ENCODE measurements at places on chromosomes 2 and 18.

DNA sequence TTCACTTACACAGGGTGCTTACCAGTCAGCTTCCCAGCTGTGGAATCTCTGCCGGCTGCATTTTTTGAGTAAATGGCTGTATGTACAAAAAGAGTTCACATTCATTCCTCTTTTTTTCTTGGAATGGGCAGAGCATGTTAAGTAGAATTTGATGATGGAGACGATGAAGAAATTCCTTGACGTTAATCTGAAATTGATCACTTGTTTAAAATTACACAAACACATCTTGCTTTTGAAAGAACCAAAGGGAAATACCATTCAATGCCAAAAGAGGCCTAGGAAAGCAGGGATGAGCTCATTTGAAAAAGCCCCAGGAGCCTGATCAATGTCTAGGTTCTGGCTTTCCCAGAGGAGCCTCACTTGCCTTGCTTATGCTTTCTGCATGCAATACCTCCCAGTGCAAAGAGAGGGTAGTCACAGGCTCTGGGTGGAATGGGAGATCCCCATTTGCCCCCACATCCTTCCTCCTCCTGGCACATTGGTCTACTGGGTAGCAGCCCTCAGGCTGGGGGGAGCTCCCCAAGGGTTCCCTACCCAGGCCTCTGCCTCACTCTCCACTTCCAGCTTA, 12.3 kb upstream of the SMAD7 start:
- H3K36me3 ChIP-seq: no peaks in the 10 kb centered on the region
- no peak overlapping the region for H3K27ac ChIP-seq
- no peak overlapping the region for H3K4me3 ChIP-seq
- no peaks in the 10 kb centered on the region for H3K27me3 ChIP-seq
- peaks cover 21% of the 10 kb centered on the region for H3K4me1 ChIP-seq

GRCh38 chr18:77069931-77070330, 62.7 kb downstream of the MBP start:
- no peak overlapping the region for H3K4me3 ChIP-seq
- H3K27ac ChIP-seq: no peak overlapping the region
- no peak for DNase-seq
- no peaks in the 10 kb centered on the region for H3K36me3 ChIP-seq
- H3K27me3 ChIP-seq: no peaks in the 10 kb centered on the region

DNA sequence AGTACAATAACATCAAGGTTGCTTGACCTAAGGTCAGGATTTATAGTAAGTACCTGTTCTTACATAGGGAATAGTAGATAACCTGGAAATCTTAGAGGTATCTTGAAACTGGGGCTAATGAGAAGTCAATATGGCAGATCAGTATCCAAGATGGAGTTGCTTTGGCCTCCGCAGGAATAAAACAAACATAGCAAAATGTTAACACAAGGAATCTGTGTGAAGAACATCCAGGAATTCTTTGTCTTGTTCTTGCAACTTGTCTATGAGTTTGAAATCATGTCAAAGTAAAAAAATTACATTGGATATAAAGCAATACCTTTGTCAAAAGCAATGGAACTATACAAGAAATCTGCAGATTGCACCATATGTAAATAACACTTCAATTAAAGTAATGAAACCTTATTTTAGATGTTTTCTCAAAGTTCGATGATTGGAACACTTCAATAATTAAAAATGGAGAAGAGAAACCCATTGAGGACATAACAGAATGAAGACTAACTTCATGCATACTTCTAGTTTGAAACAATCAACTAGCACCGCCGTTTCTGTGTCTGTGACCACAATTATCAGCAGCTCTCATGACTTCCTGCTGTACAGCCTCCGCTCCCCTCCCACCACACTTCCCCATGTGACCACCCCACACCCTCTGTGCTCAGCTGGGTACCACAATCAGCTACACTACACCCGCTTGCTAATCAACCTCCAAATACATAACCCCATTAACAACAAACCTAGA, 27.6 kb downstream of the C2orf76 start:
- H3K27ac ChIP-seq: no peak overlapping the region
- H3K36me3 ChIP-seq: no peaks in the 10 kb centered on the region
- no peak overlapping the region for H3K4me3 ChIP-seq
- no peak for DNase-seq

- no peaks in the 10 kb centered on the region for H3K27me3 ChIP-seq
- no peak overlapping the region for H3K4me3 ChIP-seq
- DNase-seq: no peak
- H3K4me1 ChIP-seq: no peaks in the 10 kb centered on the region
- H3K36me3 ChIP-seq: no peaks in the 10 kb centered on the region
Observed at GRCh38 chr2:173050684-173051083, 25.0 kb upstream of the MAP3K20 start.

GRCh38 chr2:62550461-62550860, 44.5 kb upstream of the TMEM17 start:
- no peak for DNase-seq
- H3K36me3 ChIP-seq: no peaks in the 10 kb centered on the region
- no peaks in the 10 kb centered on the region for H3K27me3 ChIP-seq
- H3K4me1 ChIP-seq: no peaks in the 10 kb centered on the region
- H3K27ac ChIP-seq: no peak overlapping the region

DNA sequence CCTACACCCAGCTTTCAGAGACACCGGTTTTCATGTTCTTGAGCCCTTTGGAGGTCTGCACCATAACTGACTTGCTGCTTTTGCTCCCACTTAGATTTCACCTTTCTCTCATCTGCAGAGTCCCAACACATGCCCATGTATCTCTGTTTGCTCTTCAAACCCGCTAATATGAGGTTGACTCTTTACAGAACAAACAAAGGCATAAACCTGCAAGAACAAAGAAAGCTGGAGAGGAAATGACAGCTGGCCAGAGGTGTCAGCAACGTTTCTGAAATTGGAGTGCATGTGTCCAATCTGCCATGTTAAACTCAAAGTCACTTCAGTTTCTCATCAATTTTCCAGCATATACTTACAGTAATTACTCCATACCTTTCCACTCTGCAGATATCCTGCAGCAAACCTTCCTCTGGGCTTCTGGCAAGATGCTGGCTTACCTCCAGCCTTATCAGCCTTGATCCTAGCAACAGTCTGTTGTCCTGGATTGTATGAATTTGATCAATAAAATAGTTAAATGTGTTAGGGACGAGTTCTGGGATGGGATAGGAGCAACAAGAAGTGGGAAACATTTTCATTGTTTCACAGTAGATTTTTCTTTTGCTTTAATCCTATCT, 157.4 kb downstream of the FHOD3 start:
- no peak overlapping the region for H3K4me3 ChIP-seq
- no peak for DNase-seq

GRCh38 chr2:171244970-171245782, 84.5 kb upstream of the TLK1 start:
- no peaks in the 10 kb centered on the region for H3K27me3 ChIP-seq
- H3K36me3 ChIP-seq: no peaks in the 10 kb centered on the region
- peak; percentile 30 for DNase-seq

GRCh38 chr2:208643145-208643544, 236.6 kb downstream of the PTH2R start:
- H3K36me3 ChIP-seq: no peaks in the 10 kb centered on the region
- no peak overlapping the region for H3K27ac ChIP-seq
- DNase-seq: no peak
- H3K4me1 ChIP-seq: no peaks in the 10 kb centered on the region
- no peak overlapping the region for H3K4me3 ChIP-seq

GRCh38 chr2:70509565-70509964, 44.1 kb downstream of the TGFA start:
- H3K27ac ChIP-seq: no peak overlapping the region
- no peaks in the 10 kb centered on the region for H3K36me3 ChIP-seq
- DNase-seq: no peak
- H3K4me3 ChIP-seq: no peak overlapping the region
- H3K27me3 ChIP-seq: no peaks in the 10 kb centered on the region

GRCh38 chr2:59288771-59289170, 1047.6 kb upstream of the FANCL start:
- H3K4me1 ChIP-seq: no peaks in the 10 kb centered on the region
- DNase-seq: no peak
- no peaks in the 10 kb centered on the region for H3K27me3 ChIP-seq
- no peak overlapping the region for H3K27ac ChIP-seq

DNA sequence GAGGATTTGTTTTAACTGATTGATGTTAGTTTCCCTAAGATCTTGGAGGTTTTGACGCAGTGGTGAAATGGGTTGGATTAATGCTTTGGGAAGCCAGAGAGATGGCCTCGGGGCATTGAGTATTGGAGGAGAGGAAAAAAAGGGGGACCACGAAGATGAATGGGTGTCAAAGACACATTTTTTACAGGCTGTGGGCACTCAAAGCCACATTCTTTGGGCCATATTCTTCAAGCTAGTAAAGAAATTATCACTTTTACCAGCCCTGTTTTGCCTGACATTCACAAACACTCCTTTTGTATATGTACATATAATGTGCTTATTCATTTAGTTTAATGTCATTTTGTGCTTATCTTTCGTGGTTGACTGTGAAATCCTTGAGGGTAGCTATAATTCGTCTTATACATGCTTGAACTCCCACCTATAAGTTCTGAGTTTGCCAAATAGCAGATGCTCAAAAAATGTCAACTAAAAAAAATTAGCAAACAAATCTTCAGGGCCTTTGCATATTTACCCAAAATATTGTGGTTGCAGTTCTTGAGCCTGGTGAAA, 146.3 kb downstream of the ARL6IP6 start:
- no peaks in the 10 kb centered on the region for H3K36me3 ChIP-seq
- H3K27me3 ChIP-seq: no peaks in the 10 kb centered on the region
- no peak overlapping the region for H3K4me3 ChIP-seq
- H3K27ac ChIP-seq: no peak overlapping the region
- no peak for DNase-seq

- peaks cover 32% of the 10 kb centered on the region for H3K4me1 ChIP-seq
- no peaks in the 10 kb centered on the region for H3K36me3 ChIP-seq
- no peak overlapping the region for H3K27ac ChIP-seq
- no peaks in the 10 kb centered on the region for H3K27me3 ChIP-seq
- H3K4me3 ChIP-seq: no peak overlapping the region
Observed at GRCh38 chr2:200376513-200377354, 70.2 kb downstream of the SPATS2L start.

- H3K27ac ChIP-seq: peak overlapping the region; percentile 65
- no peaks in the 10 kb centered on the region for H3K36me3 ChIP-seq
- no peaks in the 10 kb centered on the region for H3K27me3 ChIP-seq
- peaks cover 25% of the 10 kb centered on the region for H3K4me1 ChIP-seq
- no peak overlapping the region for H3K4me3 ChIP-seq
- peak; percentile 79 for DNase-seq
Observed at GRCh38 chr2:174780191-174780840, 16.0 kb upstream of the CHRNA1 start.

GRCh38 chr2:112304298-112304941, 29.0 kb downstream of the ZC3H6 start:
- no peak overlapping the region for H3K27ac ChIP-seq
- no peak for DNase-seq
- no peak overlapping the region for H3K4me3 ChIP-seq

- no peaks in the 10 kb centered on the region for H3K4me1 ChIP-seq
- no peak overlapping the region for H3K27ac ChIP-seq
- no peaks in the 10 kb centered on the region for H3K27me3 ChIP-seq
- no peaks in the 10 kb centered on the region for H3K36me3 ChIP-seq
- H3K4me3 ChIP-seq: no peak overlapping the region
- DNase-seq: peak; percentile 6
Observed at GRCh38 chr2:162490052-162490717, 146.3 kb downstream of the GCA start.

DNA sequence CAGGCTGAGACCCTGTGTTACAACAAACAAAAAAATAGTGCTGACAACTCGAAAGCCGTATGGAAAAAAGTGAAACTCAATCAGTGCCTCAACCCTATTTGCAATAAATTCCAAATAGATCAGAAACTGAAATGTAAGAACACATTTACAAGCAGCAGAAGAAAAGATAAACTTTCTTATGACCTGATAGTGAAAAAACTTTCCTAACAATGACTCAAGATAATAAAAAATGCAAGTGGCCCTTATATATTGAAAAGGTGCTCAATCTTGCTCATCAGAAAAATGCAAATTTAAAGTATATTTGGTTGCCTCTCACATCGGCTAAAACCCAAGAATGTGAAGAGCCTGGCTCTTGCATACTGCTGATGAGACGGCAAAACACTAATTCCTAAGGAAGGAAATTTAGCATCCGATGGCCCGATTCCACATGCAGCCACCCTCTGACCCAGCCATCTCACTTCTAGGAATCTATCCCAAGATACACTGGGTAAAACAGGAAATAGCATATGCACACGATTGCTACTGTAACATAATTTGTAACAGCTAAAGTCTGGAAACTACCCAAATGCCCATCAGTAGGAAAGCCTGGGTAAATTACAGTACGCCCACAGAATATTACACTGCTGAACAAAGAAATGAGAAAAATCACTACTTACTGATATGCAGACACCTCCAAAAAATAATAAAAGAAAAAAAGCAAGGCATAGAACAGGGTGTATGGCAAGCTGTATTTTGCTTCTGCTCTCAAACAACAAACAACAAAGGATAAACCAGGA, 56.8 kb downstream of the HDLBP start:
- H3K27me3 ChIP-seq: no peaks in the 10 kb centered on the region
- no peak overlapping the region for H3K4me3 ChIP-seq
- no peaks in the 10 kb centered on the region for H3K4me1 ChIP-seq
- H3K27ac ChIP-seq: no peak overlapping the region

- no peak for DNase-seq
- H3K4me1 ChIP-seq: peaks cover 33% of the 10 kb centered on the region
- H3K27me3 ChIP-seq: peaks cover 4% of the 10 kb centered on the region
- no peaks in the 10 kb centered on the region for H3K36me3 ChIP-seq
- H3K4me3 ChIP-seq: no peak overlapping the region
Observed at GRCh38 chr2:42050010-42050702, 2.3 kb downstream of the PKDCC start.

- no peaks in the 10 kb centered on the region for H3K27me3 ChIP-seq
- H3K4me3 ChIP-seq: no peak overlapping the region
- no peaks in the 10 kb centered on the region for H3K4me1 ChIP-seq
- no peak for DNase-seq
Observed at GRCh38 chr2:123153041-123153440, 872.0 kb upstream of the CNTNAP5 start.

- no peaks in the 10 kb centered on the region for H3K36me3 ChIP-seq
- no peaks in the 10 kb centered on the region for H3K27me3 ChIP-seq
- DNase-seq: no peak
- H3K4me3 ChIP-seq: no peak overlapping the region
- H3K27ac ChIP-seq: no peak overlapping the region
Observed at GRCh38 chr2:240465268-240465764, 29.9 kb downstream of the GPC1 start.

- no peak overlapping the region for H3K27ac ChIP-seq
- no peaks in the 10 kb centered on the region for H3K27me3 ChIP-seq
- no peaks in the 10 kb centered on the region for H3K4me1 ChIP-seq
- no peak for DNase-seq
- no peak overlapping the region for H3K4me3 ChIP-seq
Observed at GRCh38 chr2:127428815-127429109, 10.5 kb downstream of the PROC start.

GRCh38 chr2:66862885-66863650, 428.1 kb downstream of the MEIS1 start:
- no peak overlapping the region for H3K27ac ChIP-seq
- no peak overlapping the region for H3K4me3 ChIP-seq
- DNase-seq: no peak
- no peaks in the 10 kb centered on the region for H3K27me3 ChIP-seq
- no peaks in the 10 kb centered on the region for H3K4me1 ChIP-seq
